Fibroblast of skin of scalp (primary cell): ENCODE measurements at places on chromosomes 5 and 9.

DNA sequence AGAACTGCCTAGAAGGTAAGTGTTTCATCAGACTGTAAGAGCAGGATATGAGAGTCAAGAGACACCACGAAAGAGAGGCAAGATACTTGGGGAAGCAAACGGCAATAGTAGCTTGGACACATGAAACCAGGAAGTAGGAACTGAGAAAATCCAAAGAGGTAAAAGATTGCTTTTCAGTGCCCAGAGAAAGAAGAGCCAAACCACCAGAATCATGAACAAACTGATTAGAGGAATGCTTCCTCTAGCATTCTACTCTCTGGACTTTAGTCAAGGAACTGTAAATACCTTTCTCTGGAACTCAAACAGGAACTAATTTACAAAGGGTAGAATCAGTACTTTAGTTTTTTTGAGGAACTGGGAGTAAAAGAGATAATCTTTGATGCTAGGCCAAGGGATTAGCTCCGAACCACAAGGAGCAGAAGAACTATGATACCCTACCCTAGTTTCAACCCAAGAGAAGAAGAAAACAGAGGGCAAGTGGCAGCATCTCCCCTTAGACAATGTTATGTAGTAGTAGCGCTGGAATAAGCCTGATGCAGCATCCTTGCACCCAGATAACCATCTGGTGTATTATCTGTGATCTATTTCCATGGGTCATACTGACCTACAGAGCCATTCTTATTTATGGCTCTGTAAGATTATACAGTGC lies 41.3 kb downstream of the EFCAB9 start:
- no peak for DNase-seq

GRCh38 chr9:131447148-131447547 lies 53.3 kb downstream of the PRRC2B start:
- DNase-seq = no peak

GRCh38 chr5:4553978-4554377 lies 586.2 kb upstream of the ADAMTS16 start:
- DNase-seq = peak; percentile 42

GRCh38 chr5:142845402-142845921 lies 75.3 kb downstream of the ARHGAP26 start:
- DNase-seq = no peak

GRCh38 chr9:135220601-135221575 lies 133.4 kb downstream of the OLFM1 start:
- no peak for DNase-seq

GRCh38 chr9:88664773-88665172 lies 129.8 kb downstream of the NXNL2 start:
- no peak for DNase-seq

- DNase-seq = no peak
Observed at GRCh38 chr5:100614308-100614707, 79.1 kb downstream of the FAM174A start.

DNA sequence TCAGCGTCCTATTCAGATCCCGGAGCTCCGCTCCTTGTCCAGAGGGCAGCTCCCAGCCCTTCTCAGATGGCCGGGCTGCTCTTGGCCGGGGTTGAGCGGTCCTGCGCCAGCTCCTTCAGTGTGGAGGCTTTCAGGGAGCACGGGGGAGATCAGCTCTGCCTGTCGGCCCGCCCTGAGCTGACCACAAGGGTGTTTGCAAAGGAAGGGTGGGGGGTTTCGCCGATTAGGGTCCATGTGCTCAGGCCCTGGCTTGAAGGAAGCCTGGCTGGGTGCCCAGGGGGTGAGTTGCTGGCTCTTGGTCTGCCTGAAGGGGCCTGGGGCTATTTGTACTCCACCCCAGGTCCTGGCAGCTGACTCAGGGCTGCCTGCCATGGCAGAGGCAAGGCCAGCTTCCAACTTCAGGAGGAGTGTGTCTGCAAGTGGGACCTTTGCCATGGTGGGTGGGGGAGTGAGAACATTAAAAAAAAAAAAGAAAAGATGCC lies 250.1 kb upstream of the KLF4 start:
- DNase-seq = no peak

DNA sequence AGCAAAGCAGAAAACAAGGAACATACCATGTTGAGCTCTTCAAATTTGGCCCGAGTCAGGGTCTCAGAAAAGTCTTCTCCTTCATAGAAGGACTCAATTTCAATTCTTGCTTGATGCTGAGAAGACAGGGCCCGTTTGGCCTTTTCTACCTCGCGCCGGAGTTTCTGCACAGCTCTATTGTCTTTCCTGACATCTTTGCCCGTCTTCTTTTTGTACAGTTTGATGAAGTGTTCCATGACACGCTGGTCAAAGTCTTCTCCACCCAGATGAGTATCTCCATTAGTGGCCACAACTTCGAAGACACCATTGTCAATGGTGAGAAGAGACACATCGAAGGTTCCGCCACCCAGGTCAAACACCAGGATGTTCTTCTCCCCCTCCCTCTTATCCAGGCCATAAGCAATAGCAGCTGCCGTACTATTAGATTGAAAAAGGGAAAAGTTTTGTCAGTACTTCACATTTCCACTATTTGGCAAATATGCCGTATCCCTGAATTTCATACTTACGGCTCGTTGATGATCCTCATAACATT lies 2.2 kb downstream of the HSPA5 start:
- DNase-seq = no peak

DNA sequence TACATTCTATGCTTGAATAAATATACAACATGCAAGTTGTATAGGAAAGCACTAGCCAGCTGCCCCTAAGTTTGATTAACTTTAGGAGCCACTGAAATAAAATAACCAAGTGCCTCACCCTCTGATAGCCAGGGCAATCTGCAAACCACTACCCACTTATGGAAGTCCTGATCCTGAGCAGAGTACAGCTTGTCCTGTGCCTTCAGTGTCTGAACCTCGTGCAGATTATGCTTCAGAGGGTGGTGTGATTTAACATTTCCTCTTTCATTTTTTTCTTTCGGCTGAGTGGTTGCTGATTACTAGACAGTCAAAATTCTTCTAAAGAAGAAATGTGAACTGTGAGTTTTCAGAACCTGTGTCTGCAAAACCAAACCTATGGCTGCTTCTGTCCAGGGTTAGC lies 327.7 kb downstream of the PIK3R1 start:
- no peak for DNase-seq

GRCh38 chr5:160466889-160467554 lies 45.4 kb downstream of the PTTG1 start:
- no peak for DNase-seq

- DNase-seq = no peak
Observed at GRCh38 chr5:172141949-172142319, 46.1 kb downstream of the STK10 start.

- DNase-seq = no peak
Observed at GRCh38 chr5:143201589-143201988, 201.9 kb downstream of the NR3C1 start.

DNA sequence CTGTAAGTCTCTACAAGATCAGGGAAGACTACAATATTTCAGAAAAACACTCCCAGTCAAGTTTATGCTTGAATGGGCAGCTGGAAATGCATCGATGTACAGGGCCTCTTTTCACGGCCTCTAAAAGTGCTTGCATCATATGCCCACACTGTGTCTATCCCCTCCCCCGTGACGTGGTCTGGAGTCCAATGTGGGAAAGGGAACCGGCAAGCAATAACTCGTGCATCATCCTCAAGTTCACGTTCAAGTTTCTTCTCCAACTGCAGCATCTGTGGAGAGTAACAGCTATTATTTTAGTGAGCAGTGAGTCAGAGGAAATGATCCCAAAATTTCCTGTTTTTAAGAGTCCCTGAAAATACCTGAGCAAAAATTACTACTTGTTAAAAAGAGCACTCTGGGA lies 22.3 kb downstream of the ATPSCKMT start:
- peak; percentile 57 for DNase-seq

DNA sequence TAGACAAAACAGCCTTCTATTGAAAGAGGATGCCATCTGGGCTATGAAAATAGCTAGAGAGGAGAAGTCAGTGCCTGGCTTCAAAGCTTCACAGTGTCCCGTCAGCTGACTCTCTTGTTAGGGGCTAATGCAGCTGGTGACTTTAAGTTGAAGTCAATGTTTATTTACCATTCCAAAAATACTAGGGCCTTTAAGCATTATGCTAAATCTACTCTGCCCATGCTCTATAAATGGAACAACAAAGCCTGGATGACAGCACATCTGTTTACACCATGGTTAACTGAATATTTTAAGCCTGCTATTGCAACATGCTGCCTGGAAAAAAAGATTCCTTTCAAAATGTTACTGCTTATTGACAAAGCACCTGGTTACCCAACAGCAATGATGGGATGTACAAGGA lies 309.1 kb downstream of the NTRK2 start:
- no peak for DNase-seq

DNA sequence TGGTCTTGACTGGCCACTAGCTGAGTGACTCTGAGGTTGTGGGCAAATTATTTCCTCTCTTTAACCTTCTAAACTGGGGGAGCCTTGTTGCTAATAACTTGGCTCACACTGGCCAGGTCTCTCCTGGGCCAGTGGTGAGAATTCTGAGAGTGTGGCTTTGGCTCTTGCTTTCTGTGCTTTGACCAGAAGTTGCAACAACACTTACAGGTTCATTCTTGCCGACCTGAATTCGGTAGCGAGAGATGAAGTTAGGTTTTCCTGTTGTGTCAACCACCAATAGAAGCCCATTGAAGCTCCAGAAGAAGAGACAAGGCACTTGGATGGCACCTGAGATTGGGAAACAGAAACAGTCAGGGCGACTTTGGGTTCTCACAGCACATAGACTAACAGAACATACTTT lies 19.8 kb downstream of the FAXDC2 start:
- no peak for DNase-seq
